ENCODE measurements at places on chromosomes 12 and 14.

GRCh38 chr12:52524898-52525591 lies 4.9 kb upstream of the KRT5 start:
- DNase-seq, result no peak

- no peak for DNase-seq
These were observed 83.9 kb downstream of the ARL6IP4 start for GRCh38 chr12:123064366-123064765.

GRCh38 chr14:21090940-21091663 lies 7.4 kb downstream of the ZNF219 start:
- DNase-seq, result no peak

GRCh38 chr12:105986779-105987684 lies 151.7 kb downstream of the NUAK1 start:
- DNase-seq, result peak; percentile 64

- no peak for DNase-seq
These were observed 85.0 kb upstream of the CAPRIN2 start for GRCh38 chr12:30839643-30840220.

Measured in astrocyte of the spinal cord (primary cell).